ENCODE measurements at places on chromosomes 6 and 20.

DNA sequence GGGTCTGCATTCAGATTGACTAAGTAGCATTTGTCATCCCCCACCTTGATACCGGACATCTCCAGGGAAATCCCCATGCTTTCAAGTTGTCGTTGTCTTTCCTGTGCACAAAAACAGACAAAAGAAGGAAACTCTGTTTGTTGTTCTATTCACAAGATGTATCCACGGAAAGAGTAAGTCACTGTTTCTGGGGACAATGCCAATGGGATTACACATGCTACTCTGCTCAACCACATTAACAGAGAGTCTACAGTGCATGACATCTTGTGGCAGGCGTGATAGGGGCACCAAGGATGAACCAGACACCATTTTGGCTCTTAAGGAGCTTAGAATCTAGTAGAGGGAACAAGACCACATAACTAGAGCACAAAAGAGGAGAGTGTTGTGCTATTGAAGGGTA lies 124.4 kb upstream of the NUP153 start:
- DNase-seq = no peak

DNA sequence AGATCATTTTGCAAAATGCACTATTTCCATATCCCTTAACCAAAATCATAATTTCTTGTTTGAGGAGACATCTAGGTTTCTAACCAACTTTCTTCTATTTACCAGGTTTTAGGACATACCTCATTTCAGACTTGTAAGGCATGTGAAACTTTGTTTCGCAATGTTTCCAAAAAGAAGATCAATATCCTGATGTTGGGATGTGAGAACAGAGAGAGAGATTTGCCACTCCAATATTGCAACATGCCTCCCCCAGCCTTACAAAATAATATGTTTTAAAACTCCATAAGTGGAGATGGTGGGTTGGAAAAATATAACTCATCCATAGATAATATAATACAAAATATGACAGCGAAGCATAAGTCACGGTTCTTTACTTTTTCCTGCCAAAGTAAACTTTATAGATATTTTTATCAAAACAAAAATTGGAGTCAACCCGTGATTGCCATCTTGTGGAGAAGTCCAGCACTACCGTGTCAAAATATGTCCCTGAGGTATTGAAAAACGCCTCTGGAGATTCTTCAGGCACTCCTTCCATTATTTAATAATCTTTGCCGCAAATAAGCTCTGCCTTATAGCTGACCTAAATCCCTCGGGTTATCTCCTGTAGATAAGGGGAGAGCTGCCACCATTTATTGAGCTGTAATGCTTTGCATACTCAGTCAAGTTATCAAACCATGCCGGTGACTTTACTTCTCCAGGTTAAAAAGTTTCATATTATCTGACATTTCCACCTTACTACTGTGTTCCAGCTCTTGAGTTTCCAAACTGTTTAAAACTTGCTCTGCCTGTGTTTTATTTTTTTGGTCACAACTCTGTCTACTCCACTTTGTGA lies 534.2 kb downstream of the HACE1 start:
- DNase-seq = no peak

- no peak for DNase-seq
Observed at GRCh38 chr6:142686507-142686887, 258.5 kb downstream of the HIVEP2 start.

GRCh38 chr20:44969300-44969894 lies 3.1 kb downstream of the STK4 start:
- no peak for DNase-seq
